ENCODE measurements at places on chromosomes 4 and X.

DNA sequence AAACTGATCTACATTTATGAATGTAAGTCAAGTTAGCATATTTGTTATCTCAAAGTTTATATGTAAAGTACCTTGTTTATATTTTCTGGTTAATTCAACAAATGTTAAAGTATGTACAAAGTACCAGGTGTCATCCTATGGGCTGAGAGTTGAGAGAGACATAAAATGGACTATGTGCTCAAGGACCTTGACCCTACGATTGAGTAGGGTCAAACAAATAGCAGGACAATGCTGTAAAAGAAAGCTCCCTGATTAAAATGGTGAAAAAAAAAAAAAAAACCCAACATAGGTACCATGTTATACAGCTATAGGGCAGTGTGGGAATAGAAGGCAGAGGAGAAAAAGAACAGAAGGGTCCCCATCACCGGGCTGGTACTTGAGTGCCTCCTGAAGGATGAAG lies 123.4 kb downstream of the CDS1 start:
- DNase-seq = no peak

DNA sequence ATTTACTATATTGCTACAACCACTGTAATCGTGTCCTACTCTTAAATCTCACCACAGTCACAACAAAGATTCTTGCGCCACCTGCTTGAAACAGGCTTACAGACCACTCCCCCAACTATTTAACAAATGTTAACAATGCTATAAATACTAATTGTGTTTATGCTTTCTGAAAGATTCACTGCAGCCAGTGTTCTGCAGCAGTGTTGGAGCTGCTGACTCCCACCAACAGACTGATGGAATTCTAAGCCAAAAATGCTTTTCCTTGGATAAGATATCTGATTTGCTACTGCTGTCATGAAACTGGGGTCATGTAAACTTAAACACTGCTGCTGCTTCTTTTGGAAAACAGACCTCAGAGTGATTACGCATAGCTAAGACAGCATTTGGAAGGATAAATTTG lies 244.2 kb upstream of the MAB21L2 start:
- no peak for DNase-seq

DNA sequence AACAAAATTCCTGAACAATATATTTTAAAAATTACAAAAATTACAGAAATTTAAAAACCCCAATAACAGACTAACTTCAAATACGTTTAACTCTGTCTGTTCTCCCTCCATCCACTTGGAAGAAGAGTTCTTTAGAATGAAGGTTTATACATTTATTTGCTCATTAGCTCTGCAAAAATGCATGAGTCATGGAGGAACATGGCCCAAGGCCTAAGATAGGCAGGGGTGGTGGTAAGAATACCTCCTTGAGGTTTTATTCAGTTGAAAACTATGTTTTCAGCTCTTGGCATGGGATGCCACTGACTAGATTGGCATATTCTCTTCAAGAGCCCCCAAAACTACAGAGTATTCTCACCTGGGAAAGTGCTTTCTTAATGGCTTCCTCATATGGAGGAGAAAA lies 8.8 kb upstream of the LRRC66 start:
- no peak for DNase-seq

DNA sequence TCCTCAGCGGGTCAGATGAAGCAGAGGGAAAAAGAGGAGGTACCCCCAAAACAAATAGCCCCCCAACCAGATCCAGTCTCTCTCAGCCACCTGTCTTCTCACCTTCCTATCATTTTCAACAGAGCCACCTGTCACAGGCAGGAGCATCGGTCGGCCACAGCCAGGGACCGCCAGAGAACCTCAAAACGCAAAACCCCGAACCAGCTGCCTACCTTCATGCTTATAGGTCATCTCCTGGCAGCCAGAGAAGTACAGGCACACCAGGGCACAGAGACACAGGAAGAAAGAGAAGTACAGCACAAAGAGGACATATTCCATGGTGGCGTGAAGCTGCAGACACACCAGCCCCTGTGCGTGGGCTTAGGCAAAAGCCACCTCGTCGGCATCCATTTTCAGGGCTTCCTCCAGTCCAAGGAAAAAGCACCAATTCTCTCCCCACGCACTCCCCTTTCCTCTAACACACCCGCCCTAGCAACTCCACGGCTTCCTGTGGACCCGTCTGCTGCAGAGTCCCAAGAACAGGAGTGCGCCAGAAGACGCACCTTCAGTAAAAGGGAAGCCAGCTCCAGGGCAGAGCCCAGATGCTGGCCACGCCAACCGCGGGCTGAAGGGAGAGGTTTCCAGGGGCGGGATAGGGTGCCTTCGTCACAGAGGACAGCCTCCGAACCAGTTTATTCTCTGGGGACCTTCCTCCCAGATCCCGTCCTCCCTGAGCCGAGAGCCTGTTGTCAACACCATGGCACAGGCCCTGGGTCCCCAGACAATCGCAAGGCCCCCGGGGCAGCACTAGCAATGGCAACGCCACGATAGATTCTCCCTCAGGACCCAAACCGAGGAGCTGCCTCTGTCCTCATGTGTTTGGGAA lies 51.8 kb upstream of the C4orf50 start:
- no peak for DNase-seq

GRCh38 chr4:48340276-48340964 lies 909 bp upstream of the SLAIN2 start:
- no peak for DNase-seq

DNA sequence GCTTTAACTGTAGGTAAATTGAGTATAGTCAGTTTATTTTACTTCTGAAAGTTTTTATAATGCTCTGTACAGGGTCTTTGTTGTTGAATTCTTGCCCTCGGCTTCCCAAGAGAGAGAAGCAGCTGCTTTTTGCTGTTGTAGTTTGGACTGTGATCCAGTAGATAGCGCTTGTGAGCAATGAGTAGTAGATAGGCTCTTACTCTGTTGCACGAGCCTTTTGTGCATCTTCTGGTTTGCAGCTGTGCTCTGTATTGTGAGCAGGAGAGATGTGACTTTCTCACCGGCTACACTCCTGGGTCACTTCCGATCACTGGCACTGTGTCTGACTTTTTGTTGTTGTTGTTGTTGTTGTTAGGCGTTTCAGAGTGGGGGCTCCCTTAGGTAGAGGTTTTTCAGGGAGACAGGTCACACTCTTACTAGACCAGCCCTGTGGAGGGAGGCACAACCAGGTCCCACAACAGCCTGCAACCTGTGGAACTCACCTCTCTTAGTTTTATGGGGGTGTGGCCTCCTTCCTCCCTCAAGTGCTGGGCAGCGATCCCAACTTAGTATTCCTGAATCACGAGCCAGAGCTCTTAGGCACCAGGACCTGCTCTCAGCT lies 822.1 kb upstream of the GALNTL6 start:
- no peak for DNase-seq

GRCh38 chr4:8765631-8766590 lies 105.7 kb downstream of the HMX1 start:
- no peak for DNase-seq

- DNase-seq = peak; percentile 43
Observed at GRCh38 chrX:115233497-115234455, at the start of gene LRCH2. TSS of gene LRCH2 (minus strand) at chrX:115234096. CDS start at chrX:115234041, 55 bp downstream.

DNA sequence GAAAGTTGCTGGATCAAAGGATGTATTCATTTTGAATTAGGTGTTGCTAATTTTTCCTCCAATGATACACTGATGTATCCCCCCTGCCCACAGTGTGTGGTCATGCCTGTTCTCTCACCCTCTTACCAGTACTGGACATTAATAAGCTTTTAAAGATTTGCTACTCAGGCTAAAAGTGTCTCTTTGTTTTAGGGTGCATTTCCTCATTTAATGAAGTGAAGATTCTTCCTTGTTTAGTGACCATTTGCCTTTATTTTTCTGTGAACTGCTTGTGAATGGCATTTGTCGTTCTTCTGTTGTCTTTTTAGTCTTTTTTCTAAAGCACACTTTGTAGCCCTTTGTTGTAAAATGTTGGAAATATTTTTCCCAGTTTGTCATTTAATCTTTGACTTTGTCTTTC lies 5.0 kb downstream of the MSMO1 start:
- no peak for DNase-seq

DNA sequence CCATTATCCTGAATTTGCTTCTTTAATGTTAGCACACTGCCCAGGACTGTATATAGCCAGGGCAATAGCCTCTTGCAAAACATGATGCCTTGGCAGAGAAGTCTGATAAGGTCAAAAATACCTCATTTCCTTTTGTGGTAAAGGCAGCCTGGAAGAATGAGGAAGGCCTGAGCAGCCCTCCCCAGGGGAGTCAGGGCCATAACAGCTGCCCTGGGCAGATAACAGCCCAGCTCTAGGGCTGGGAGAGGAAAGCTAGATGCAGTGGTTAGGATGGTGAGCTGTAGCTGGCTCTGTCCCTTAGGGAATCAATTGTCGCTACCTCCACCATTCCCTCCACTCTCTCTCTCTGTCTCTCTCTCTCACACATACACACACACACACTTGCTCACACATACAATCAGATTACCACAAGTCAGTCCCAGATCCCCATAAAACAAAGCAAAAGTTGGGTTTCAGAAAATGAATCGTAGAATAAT lies 29.2 kb downstream of the EFHC2 start:
- no peak for DNase-seq

DNA sequence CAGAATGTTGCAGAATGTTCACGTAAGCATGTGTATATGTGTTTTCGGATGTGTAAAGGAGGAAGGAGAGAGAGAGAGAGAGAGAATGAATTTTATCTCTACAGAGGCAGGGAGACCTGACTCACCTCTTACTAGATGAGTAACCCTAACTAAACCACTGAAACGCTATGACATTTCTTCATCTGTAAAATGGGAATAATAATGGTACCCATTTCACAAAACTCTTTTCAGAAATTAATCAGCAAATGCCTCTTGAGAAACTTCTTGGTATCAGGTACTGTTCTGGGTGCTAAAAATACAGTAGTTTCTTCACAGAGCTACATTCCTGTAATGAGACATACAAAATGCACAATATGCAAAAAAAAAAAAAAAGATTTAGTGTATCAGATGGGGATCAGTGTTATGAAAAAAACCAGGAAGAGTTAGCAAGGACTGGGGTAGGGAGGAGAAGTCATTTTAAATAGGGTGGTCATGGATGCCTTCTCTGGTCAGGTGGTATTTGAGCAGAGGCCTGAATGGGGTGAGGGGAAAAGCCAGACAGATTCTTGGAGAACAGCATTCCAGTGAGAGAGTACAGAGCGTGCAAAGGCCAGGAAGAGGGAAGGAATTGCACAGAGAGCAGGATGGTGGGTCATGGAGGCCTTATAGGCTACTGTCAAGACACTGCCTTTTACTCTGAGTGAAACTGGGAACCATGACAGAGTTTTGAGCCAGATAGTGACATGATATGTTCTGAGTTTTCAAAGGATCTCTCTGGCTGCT lies 84.9 kb upstream of the SPANXB1 start:
- no peak for DNase-seq

DNA sequence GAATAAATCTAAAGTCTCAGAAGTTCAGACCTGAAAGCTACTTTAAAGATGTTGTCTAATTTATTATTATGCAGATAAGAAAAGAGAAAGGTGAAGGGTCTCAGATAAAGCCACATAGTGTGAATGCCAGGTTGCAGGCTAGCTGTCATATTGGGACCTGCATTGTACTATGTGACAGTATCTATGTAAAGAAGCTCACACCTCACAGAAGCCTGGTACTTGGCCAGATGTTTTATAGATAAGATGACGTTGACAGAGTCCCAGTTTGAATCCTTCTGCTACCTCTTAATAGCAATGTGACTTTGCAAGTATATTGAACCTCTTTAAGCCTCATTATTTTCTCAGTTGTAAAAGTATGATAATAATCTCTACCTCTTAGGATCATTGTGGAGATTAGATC lies 227.0 kb downstream of the SPRY1 start:
- no peak for DNase-seq

GRCh38 chr4:101009471-101009870 lies 337.9 kb downstream of the PPP3CA start:
- no peak for DNase-seq

DNA sequence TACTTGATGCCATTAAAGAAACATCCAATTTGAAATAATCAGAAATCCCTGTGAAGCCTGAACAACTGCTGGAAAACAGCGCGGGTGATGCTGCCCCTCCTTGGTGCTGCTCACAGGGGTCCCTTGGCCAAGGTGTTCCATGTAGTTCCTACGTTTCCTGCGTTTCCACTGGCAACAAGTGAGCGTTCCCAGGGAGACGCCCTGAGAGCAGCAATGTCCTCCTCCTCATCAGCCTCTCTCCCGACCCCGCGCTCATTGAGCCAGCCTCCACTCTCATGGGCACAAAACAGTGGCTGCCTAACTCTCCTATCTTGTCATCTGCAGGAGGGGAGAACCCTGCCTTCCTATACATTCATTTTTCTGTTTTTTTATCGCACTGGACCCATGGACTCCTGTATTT lies 18.9 kb downstream of the LETM1 start:
- DNase-seq = no peak

GRCh38 chrX:112641449-112641848 lies 38.3 kb downstream of the LHFPL1 start:
- DNase-seq = no peak

- DNase-seq = no peak
Observed at GRCh38 chr4:118833192-118833820, 2.6 kb downstream of the SEC24D start.

DNA sequence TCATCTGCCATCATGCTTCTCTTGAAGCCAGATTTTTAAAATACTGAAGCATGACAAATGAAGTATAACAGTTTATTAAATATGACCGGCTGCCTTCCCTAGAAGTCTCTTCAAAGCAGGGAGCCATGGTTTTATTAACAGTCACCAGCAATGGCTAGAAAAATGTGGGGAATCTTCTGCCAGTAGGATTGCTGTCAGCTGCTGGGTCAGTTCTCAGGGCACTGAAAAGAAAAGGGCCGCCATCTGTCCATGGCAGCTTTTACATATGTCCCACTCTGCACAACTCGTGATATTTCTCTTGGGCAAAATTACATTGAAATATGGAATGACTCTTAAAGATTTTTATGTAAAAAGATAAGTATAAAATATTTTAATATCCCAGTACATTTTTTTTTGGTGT lies 2.8 kb downstream of the CCNG2 start:
- no peak for DNase-seq

GRCh38 chrX:133391111-133391510 lies 24.2 kb downstream of the GPC4 start:
- DNase-seq = no peak

DNA sequence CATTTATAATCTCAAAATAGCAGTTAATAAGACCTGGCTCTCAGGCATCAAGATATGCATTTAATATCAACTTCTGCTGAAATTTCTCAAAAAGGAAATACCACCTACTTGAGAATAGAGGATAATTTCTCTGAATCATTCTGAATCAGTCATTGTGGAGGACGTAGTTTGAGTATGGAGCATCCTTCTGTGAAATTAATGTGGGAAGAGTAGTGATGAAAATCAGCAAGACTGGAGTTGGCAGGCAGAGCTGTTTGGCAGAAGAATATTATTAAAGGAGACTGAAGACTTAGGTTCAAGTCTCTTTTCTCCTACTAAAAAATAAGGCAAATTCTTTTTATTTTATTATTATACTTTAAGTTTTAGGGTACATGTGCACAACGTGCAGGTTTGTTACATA lies 325.6 kb upstream of the ATOH1 start:
- DNase-seq = no peak

GRCh38 chr4:36884151-36884550 lies 360.4 kb upstream of the NWD2 start:
- DNase-seq = no peak

GRCh38 chrX:154019633-154020528 lies at the start of gene IRAK1:
TSS of gene IRAK1 (minus strand) at chrX:154019902. CDS start at chrX:154019812, 90 bp downstream.
- peak; percentile 59 for DNase-seq

All from C1 segment of cervical spinal cord (tissue), 14 donors.